ENCODE measurements at places on chromosomes 7 and 10.

GRCh38 chr10:32982911-32983909 is 25.2 kb upstream of the ITGB1 start:
- DNase-seq: peak; percentile 84

GRCh38 chr7:55448526-55448925 is 83.4 kb downstream of the LANCL2 start:
- no peak for DNase-seq

DNA sequence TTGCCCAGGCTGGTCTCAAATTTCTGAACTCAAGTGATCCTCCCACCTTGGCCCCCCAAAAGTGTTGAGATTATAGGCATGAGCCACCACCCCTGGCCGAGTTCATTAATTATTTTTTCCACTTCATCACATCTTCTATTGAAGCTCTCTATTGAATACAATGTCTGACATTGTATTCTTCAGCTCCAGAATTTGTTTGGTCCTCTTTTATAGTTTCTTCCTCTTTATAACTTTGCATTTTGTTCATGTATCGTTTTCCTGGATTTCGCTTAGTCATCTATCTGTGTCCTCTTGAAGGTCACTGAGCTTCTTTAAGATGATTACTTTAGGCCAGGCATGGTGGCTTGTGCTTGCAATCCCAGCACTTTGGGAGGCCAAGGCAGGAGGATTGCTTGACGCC is 30.2 kb downstream of the NOM1 start:
- DNase-seq: no peak

GRCh38 chr10:125060026-125060425 is 100.3 kb downstream of the CTBP2 start:
- peak; percentile 47 for DNase-seq

DNA sequence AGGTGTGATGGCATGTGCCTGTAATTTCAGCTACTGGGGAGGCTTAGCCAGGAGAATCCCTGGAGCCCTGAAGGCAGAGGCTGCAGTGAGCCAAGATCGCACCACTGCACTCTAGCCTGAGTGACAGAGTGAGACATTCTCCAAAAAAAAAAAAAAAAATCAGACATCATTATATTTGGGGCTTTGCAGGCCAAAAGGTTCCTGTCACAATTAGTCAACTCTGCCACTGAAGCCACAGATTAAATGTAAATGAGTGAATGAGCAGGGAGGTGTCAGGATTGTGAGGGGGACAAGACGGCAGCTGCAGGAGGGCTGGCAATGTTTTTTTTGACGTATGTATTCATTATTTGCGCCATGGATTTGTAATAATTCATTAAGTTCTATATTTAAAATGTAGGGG is 3.3 kb downstream of the ZNF33B start:
- DNase-seq: no peak

DNA sequence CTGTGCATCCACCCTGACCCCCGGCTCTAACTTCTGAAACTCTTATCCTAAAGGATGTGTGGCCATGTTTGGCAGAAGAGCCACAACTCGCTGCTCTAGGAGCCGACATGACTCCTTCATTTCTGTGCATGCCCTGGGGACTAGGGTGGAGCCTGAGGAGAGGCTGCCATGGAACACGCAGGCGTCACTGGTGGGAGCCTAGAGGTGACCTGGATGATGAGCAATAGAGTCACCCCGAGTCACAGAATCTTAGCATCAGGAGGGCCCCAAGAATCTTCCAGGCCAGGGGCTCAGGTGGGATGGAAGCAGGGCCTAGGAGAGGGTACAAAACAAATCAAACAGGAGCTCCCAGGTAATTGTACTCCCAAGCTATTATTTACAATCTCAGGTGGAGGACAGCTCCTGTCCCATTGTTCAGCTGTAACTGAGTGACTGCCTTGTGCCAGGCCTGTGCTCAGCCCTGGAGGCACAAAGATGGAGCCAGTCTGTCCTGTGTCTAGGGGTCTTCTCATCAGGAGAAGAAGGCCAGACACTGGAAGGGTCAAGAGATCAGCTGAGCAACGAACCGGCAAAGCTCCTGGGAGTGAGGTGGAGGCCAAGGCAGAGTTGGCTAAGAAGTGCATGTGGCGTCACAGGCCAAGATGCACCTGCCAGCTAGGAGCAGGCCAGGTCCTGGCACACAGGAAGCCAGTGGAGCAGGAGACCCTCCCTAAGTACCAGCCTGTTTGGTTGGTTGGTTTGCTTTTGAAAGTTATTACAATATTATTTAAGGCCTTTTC is 5.8 kb upstream of the ZNF22 start:
- no peak for DNase-seq

GRCh38 chr7:18555968-18556367 is 60.4 kb downstream of the HDAC9 start:
- DNase-seq: no peak

DNA sequence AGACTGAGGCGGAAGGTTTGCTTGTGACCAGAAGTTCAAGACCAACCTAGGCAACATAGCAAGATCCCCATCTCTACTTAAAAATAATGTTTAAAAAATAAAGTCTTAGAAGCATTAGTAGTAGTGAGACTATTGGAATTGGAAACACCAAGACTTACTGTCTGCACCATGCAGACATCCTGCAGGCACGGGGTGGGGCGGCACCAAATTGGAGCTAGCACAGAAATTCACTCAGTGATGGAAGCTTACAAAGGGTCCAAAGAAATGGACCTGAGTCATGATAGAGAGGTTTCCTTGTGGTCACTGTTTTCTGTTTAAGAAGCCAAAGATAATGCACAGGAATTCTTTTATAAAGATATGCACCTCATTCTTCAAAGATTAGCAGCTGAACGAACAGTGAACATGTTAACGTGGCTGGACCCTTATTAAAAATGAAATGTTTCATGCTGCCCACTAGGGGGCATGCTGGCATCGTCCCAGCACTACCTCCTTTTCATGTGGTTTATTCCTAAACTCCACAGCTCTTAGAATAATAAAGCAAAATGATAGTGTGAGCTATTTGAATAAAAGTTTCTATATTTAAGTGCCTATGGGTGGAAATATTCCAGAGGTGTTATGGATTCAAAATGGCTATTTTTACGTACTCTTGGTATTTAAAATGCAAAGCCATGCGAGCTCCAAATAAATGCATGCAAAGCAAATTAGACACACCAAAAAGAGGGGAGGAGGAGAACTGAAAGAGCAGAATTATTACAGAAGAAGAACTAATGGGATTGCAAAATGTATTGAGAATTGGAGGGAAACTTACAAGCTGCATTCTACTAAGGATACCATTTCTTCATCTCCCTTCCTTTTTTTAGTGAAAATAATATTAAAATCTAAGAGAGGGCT is 28.6 kb downstream of the PDSS1 start:
- DNase-seq: peak; percentile 55

GRCh38 chr7:142553216-142553615 is 196.1 kb upstream of the PRSS1 start:
- no peak for DNase-seq

- no peak for DNase-seq
Measured at GRCh38 chr7:105587909-105588635, 6.8 kb upstream of the EFCAB10 start.

GRCh38 chr7:151773797-151774196 is 103.1 kb downstream of the PRKAG2 start:
- DNase-seq: no peak

GRCh38 chr7:107610323-107610722 is 30.3 kb downstream of the BCAP29 start:
- no peak for DNase-seq

DNA sequence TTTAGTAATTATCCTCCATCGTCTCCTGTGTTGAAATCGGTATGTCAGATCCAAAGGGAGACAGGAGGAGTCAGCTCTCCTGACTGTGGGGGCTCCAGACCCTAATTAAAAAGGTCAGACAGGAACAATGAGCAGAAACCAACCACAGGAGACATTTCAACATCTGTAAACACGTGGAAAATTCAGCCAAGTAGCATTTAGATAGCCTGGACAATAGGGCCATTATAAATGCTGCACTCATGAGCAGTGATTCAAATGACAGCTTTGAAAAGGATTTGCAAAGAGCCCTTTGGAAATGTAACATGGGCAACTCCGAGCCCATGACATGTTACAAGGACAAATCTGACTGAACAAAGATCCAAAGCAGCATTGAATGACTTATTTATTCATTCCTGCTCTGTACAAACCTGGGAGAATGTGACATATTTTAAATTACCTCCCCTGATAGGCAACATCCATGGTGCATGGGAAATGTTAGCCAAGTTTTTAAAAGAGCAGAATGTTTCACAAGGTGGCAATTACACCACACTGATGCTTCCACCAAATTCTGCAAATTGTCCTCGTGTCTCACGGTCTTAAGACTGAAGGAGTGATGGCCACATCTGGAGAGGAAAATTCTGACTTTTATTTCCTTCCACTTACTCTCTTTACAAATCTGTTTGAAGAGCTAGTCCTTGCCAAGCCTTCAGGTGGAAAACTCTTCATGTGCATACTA is 113.3 kb upstream of the KMT2E start:
- no peak for DNase-seq

DNA sequence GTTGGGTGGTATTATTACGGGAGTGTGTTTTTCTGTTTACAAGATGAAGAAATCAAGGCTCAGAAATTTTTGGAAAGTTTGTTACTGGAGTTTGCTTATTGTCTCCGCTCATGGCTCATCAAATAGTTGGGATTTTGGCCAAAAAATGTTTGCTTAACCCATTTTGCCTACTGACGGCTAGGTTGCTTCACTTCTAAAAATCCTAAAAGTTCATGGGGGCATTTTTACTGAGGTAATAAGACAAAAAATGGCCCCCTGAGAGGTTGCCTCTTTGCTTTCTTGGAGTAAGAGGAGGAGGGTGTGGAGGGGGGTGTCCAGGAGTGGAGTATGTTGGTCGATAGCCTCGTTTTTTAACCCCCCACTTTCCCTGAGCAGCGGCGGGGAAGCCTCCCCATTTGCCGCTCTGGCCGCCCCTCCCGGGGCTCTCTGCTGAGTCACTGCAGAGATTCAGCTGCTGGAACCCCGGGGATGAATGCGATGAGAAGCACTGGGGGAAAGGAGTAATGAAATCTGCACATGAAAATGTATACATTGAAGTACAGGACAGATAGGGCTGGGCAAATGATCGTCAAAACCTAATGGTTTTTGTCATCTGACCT is 1.5 kb downstream of the MEST start:
- no peak for DNase-seq

- no peak for DNase-seq
Measured at GRCh38 chr7:28957064-28957750, 923 bp downstream of the TRIL start.

DNA sequence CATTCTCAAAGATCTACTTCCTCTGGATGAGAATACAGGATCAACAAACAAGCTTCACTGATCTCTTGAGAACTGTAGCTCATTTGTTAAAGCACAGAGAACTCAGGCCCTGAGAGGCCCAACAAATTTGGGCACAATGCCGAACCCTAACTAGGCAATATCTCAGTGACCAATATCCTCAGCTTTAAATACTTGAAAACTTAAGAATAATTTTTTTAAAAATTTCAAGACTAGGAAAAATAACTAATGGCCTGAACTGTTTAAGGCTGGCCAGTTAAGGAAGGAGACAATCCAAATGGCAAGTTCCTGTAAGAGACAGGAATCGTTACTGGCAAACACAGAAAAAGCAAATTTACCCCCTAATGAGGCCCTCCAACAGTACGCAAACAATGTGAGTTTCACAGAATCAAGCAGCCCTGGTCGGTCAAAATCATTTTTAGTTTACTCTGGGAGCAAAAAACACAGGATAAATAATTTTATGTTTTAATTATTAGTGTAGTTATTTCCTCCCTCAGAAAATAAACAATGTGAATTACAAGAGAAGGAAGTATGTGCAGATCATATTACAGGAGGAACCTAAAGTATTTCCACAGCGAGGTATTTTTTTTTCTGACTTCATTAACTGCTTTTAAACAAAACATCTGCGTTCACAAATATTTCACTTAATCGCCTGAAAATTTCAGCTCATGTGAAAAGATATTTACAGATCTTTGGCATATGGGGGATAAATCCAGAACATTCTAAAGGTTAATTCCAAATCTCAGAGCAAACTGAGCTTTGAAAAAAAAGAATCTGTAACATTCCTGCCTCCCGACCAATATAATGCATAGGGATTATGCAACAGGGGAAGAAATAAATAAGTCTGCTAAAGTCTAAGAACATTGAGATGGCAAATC is 39.5 kb downstream of the NT5C2 start:
- no peak for DNase-seq

DNA sequence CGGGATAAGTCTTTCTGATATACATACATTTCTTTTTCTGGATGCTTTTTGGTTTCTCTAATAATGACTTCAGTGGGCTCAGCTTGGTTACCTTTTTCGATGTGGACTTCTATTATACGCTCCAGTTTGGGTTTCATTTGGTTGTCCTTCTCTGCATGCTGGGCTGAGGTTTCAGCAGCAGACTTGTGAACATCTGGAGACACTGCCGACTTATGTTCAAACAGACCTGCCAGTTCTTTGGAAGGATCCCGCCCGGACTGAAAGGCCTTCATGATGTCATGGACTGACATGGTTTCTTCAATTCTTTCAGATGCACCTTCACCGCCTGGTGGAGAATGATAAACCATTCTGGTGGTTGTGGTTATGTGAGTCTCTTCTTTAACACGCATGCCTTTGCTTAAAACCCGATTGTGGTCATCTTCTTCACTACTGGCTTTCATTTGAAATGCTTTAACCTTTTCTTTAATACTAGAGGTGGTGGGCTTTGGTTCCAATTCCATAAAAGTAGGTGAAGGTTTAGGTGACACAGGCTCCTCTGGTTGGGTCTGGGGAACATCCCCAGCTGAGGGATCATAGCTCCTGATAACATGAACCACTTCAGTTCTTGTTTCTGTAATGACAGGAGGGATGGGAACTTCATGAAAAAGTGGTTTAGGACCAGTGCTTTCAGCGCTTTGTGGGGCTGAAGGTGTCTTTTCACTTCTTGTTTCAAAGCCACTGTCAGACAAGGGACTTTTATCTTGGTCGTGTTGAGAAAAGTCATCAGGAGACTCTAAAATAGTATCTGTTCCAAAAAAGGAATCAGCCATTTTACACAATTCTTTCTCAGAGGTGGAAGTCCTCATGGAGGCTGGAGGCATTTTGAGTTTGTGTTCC is 167.7 kb upstream of the CCDC6 start:
- DNase-seq: no peak
